Astrocyte of the cerebellum (primary cell): ENCODE measurements at places on chromosomes 6 and 20.
A peak's percentile ranks its signal among the peaks of the same experiment; 100 is the strongest.

DNA sequence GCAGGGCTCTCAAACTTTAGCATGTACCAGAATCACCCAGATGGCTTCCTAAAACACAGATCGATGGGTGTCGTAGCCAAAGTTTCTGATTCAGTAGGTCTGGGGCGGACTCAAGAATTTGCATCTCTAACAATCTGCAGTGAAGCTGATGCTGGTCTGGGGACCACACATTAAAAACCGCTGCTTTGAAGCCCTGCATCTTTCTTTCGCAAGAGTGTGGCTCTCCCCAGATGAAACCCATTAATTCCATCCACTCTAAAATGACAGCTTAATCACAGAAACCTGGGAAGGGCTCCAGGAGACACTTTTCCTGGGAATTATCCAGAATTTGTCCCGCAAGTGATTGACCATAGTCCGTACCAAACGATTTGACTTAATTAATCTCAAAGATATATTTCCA lies 319.8 kb upstream of the PLCB4 start:
- peak; percentile 19 for DNase-seq

GRCh38 chr6:85641522-85641896 lies 1.2 kb downstream of the SYNCRIP start:
- DNase-seq = no peak

DNA sequence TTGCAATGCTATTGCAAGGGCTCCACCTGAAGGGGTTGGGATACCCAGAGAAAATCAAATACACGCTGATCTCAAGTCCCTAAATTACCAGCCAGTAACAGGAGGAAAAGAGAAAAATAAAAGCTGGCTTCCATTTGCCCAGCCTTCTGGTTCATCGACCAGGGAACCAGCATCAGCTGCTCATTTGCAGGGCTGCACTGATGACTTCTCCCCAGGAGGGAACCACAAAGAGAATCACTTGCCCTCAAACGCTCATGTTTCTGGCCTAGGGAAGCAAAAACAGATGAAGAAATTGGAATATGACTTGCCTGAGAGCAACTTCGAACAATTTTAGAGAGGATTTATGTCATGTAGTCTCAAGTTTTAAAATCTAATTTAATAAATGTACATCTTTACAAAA lies 119.7 kb downstream of the SH3BGRL2 start:
- DNase-seq = peak; percentile 55

DNA sequence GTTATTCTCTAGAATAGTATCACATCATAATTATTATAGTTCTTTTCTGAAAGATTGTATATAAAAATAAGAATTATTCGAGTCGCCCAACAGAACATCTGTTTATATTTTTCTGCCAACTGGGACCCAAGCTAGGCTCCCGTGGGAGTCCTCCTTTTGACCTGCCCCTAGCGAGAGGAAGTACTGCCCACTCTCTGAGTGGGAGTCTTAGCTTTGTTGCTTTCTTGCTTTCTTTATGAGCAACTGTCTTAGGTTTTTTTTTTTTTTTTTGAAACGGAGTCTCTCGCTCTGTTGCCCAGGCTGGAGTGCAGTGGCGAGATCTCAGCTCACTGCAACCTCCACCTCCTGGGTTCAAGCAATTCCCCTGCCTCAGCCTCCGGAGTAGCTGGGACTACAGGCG lies 202.0 kb upstream of the ZNF184 start:
- no peak for DNase-seq

DNA sequence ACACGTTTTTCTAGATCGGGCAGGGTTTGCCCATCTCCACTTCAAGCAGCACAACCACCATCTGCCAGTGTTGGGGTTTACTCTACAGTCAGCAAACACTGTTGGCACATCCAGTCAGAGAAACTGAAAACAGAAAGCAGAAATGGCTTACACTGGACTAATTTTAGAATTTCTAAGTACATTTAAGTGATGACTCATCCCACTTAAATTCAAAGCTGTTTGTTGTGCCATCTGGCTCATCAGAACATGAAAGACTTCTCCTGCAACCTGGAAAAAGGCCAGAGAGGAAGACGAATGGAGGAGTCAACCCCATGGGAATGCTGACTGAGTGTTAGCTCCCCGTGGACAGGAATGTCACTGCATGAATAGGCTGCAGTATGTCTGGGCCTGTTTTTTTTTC lies 21.8 kb downstream of the FAM209B start:
- peak; percentile 95 for DNase-seq

GRCh38 chr6:5208057-5208456 lies 52.7 kb downstream of the LYRM4 start:
- no peak for DNase-seq

- DNase-seq = no peak
Observed at GRCh38 chr6:44052419-44053023, 74.7 kb downstream of the MRPL14 start.

- DNase-seq = no peak
Observed at GRCh38 chr6:118985123-118985830, 50.3 kb upstream of the MCM9 start.

DNA sequence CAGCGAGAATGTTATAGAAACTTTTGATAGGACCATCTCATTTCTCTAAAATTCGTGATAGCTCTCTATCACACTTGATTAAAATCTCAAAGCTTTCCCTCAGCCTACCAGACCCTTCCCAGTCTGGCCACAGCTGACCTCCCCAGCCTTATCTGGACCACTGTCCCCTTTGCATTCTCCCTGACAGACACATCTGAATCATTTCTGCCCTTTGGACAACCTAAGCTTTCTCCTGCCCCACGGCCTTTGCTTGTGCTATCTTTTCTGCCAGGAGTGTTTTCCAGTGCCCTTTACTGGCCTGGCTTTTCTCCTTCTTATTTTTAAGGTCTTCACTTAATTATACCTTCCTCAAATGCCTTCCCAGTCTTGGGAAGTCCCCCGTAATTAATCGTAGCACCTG lies 136.0 kb upstream of the RNF24 start:
- DNase-seq = no peak

- DNase-seq = no peak
Observed at GRCh38 chr20:373171-373890, 7.2 kb upstream of the TRIB3 start.

DNA sequence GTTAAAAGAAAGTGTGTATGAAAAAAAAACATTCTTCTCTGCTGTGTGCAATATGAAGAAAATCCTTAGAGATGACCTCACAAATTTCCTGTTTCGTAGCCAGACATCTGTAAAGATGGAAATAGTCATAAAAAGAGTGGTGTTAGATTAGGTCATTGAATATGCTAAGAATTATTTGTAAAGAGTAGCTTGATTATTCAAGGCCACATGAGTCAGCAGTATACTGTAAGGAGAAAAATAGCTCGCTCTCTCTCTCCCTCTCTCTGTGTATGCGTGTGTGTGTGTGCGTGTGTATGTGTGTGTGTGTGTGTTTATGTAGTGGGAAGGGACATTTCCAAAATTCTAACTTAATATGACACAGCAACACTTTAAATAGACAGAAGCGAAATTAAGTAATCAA lies 78.8 kb downstream of the PTCHD4 start:
- peak; percentile 61 for DNase-seq

GRCh38 chr20:42530855-42531448 lies 658.8 kb downstream of the PTPRT start:
- no peak for DNase-seq

DNA sequence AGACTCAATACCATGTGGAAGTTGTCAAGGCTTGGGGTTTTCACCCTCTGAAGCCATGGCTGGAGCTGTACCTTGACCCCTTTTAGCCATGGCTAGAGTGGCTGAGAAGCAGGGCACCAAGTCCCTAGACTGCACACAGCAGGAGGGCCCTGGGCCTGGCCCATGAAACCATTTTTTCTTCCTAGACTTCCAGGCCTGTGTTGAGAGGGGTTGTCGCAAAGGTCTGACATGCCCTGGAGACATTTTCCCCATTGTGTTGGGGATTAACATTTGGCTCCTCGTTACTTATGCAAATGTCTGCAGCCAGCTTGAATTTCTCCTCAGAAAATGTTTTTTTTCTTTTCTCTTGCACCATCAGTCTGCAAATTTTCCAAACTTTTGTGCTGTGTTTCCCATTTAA lies 196.4 kb downstream of the SLC16A10 start:
- DNase-seq = no peak

DNA sequence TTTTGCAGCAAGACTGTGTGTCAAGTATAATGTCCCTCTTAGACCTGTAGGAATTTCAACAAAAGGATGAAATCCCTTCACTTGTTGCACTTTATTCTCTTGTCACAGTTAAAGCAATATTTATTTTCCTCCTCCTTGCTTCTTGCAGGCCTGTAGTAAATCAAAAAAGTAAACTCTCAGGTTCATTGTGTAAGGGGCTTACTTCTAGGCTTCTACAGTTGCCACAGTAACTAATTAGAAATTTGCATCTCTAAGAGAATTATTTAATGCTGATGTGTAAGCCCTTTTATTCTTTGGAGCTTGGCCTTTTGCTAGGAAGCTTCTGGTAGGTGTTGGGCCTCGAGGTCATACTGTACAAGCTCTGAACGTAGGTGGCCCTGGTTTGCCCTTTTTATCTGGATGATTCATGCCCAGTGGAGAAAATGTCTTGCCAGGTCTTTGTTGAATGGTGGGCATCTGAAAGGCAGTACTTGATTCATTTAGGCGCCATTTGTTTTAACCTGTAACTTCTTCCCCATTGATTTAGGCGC lies 47.4 kb upstream of the OLIG3 start:
- DNase-seq = no peak
